Osteocyte (in vitro differentiated cells): ENCODE measurements at places on chromosomes 1 and 21. TPM values are rescaled to one million over a fixed set of nuclear protein-coding genes. Genes with fewer than 3 reads are reported as not detected.

DNA sequence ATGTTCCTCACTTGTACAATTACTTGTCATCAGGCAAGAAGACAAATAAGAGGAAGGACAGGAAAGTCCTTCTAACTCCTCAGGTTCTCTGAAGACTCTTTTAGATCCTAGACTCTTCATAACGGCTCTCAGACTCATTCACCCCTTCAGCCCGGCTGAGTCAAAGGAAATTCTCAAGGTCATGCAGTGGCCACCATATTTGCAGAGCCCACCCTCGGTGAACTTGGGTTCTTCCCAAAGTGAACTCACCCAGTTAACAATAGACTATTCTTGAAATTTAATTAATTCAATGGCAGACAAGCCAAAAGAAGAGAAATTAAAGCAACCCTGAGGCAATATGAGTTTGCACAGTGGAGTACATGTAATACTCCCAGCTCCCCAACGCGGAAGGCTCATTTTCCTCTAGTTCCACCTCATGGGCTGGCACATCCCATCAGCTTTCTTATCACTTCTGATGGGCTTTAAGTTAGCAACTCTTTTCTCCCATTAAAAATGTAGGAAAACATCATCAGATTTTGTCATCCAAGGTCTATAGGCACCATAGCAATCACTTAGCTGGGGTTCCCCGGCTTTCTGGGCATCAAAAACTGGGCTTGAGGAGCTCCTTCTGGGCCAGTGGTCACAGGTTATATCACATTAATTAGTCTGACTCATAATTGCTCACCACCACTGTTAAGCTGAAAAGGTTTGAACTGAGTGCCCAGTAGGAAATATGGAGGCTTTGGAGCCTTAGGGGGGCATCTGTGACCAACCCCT is 27.8 kb upstream of the TIAM1 start:
- DNase-seq: peak; percentile 36

DNA sequence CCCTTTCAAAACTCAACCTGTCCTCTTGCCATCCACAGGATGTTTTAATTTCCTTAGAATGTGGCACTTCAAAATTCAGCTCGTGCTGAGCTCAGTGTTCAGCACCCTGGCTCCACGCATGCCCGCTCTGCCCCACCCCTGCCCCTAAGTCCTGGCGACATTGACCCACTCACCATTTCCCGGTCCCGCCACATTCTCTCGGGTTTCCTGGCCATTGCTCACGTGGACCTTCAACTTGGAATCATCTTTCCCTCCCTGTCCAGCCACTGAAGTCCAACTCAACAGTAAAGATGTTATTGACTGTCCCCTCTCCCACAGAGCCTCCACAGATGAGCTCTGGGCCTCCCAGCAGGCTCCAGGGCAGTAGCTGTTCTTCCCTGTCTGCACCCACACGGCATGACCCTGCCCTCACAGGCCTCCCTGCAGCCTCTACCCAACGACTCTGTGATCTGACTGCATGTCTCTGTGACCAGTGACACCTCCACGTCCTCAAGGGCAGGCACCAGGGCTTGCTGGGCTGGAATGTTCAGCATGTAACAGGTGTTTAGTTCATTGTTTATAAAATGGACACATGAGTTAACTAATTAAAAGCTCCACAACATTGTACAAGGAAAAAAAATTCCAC is 53.8 kb downstream of the ITPKB start:
- no peak for DNase-seq

DNA sequence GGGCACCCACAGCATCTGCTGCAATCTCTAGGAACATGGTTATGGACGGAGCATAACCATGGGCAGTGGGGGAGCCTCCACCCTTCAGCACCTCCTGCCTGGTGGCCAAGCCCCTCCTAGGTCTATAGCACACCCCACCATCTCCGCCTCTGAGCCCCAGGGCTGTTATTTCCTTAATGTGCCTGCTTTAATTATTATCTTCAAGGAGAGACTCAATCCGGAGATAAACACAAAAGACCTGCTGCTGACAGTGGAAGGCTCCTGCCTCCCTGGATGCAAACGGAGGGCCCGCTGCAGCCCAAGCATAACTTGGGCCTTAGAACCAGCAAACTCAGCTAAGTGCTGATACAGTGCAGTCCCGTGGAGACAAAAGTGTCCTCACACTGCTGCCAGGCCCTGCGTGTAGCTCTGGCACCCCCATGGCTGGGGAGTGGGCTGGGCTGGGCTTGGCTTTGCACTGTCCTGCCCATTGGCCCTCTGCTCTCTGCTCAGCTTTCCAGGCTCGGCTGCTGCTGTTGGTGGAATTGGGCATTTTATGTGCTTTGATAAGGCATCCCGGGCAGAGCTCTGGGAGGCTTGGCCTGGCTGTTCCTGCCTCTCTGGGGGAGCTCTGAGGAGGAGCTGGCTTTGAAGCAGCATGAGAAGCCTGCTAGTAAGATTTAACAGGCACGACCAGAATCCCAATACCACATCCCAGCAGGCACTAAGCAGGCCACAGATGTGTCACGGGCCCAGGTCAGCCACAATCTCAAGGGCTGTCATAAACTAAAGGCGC is 620.2 kb downstream of the PTPRU start:
- DNase-seq: peak; percentile 69

DNA sequence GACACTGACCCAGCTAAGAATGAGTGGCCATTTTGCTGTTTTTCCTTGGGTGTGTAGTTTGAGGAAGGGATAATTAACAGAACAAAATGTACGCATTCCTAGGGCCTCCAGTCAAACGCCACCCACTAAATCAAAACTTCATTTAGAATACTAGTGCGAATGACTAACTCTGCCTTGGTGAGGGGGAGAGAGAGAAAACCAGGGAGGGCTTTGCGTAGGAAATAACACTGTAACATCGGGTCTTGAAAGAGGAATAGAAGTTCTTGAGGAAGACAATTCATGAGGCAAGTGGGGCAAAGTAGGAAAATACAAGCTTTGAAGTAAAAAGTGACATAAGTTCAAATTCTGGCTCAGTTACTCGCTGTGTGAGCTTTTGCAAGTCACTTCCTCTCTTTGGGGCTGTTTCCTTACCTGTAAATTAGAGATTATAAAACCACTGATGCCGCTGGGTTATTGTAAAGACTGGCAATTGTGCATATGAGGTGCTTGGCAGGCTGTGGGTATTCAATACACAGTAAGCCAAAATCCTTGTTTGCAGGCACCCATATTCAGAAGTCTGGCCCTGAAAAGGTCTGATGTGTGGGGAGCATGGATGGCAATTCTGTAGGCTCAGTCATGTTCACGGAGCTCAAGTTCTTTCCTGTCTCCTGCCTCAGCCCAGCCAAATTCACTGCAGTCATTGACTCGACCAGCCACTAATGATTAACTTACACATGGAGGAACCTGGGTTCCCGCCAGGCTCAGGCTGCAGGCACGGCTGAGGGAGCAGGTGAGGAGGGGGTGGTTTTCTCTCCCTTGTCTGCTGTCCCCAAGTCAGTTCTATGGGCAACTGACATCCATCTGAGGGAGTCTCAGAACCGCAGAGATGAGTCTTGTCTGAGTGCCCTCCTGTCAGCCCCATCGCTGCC is 140.3 kb upstream of the CSF3R start:
- DNase-seq: no peak

- no peak for DNase-seq
Measured at GRCh38 chr21:46424621-46425020, 34.1 kb upstream of the DIP2A start.

GFI1 gene
- 0.11 and 0.18 TPM in 2 replicates for total RNA-seq

F3 gene
- total RNA-seq: 11.2 and 12.1 TPM in 2 replicates

LCE1E gene
- total RNA-seq: not detected in 2 replicates

FAM43B gene
- total RNA-seq: 0.37 and 0.43 TPM in 2 replicates

OBSCN gene
- 15.2 and 16.1 TPM in 2 replicates for total RNA-seq
